ENCODE measurements at places on chromosomes 7 and 10. TPM values are rescaled to one million over a fixed set of nuclear protein-coding genes. Genes with fewer than 3 reads are reported as not detected.
A peak's percentile ranks its signal among the peaks of the same experiment; 100 is the strongest.

DNA sequence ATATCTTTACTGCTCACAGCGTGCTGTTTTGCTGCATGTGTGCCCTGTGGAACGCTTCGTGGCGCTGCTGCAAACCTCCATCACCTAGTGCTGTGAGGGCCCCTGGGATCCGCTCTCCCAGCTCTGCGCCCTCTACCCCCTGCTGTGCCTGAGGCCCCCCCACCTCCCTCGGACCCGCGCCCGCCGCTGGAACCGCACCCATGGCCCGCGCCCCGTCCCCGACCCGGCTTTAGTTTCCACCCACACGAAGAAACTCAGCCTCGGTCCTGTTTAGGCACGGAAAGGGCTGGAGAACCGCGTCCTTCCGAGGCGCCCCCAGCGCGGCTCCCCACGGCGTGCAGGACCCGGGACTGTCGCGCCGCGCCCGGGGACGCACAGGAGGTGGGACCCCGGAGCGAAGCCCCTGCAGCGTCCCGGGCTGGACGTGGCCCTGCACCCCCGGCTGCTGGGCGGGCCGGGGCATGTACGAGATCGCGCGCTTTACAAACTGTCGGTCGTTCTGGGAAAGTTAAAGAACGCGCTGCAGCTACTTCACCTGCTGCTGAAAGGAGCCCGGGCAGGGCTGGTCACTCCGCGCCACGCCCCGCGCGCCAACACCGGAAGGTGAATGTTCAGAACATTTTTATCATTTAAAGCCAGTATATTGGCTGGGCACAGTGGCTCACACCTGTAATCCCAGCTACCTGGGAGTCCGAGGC is 54.3 kb downstream of the BMS1 start:
- no peak for DNase-seq

GRCh38 chr10:97020452-97021400 is 165.0 kb downstream of the SLIT1 start:
- DNase-seq = no peak

Gene CYP2C19
- not detected for total RNA-seq

DNA sequence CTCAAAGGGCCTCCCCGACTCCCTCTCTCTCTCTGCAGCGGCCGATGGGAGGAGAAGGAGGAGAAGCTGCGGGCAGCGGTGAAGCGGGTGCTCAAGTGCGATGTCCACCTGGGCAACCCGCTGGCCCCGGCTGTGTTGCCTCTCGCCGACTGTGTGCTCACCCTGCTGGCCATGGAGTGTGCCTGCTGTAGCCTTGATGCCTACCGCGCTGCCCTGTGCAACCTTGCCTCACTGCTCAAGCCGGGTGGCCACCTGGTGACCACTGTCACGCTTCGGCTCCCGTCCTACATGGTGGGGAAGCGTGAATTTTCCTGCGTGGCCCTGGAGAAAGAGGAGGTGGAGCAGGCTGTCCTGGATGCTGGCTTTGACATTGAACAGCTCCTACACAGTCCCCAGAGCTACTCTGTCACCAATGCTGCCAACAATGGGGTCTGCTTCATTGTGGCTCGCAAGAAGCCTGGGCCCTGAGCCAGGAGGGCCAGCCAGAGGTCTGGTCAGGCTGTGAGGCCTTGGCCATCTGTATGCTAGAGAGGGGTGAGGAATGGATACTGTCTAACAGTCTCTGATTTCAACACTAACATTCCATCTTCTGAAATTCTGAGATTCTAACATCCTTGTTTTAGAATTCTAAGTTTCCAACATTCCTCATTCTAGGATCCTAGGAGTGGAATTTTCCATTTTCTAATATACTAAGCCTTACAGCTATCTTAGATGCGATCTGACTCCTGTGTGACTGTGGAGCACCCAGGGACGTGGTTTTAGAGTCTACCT is 3.6 kb downstream of the INMT start:
- DNase-seq = no peak

DNA sequence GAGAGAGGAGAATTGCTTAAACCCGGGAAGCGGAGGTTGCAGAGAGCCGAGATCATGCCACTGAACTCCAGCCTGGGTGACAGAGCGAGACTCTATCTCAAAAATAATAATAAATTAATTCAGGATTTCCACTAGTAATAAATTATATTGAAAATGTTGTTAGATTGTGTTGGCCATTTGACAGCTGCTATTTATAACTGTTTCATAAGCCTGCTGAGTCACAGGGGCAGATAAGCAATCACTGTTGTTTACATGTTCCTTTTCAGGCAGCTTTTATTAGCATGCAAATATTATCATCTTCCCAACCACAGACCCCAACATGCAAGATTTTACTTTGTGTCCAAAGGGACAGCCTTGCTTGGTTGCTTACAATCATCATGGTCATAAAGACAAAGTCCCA is 49.5 kb upstream of the ZNF138 start:
- DNase-seq = no peak

- DNase-seq = no peak
These were observed 110.5 kb upstream of the KCTD7 start for GRCh38 chr7:66518151-66518691.

- no peak for DNase-seq
These were observed 32.3 kb downstream of the IDE start for GRCh38 chr10:92541583-92541982.

Gene KCNH2
- 0.80 TPM for total RNA-seq

GRCh38 chr7:105015390-105015965 is 1.5 kb downstream of the KMT2E start:
- peak; percentile 49 for DNase-seq

Gene IFIT1B
- not detected for total RNA-seq

GRCh38 chr7:150580638-150581394 is 13.6 kb downstream of the GIMAP4 start:
- no peak for DNase-seq

DNA sequence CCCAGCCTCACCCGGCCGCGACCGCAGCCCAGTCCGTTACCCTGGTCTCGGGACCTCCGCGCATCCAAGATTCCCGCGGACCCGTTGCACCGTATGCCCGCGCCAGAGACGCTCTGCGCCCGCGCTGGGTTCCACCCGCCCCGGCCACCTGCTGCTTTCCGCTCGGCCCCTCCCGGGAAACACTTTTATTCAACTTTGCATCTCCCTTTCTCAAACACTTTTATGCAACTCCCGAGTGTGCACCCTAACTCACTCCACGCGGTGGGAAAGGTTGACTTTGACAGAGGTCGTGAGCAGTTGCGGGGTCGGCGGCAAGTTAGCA is at the start of gene ODAD2:
ODAD2 (minus strand) TSS at position 126 of the 322 bp plus-strand sequence. CDS start 3,937 bp downstream, outside the sequence.
- no peak for DNase-seq

All from Daoy (cell line).